KG1 (cell line): ENCODE measurements at places on chromosomes 4 and X.

DNA sequence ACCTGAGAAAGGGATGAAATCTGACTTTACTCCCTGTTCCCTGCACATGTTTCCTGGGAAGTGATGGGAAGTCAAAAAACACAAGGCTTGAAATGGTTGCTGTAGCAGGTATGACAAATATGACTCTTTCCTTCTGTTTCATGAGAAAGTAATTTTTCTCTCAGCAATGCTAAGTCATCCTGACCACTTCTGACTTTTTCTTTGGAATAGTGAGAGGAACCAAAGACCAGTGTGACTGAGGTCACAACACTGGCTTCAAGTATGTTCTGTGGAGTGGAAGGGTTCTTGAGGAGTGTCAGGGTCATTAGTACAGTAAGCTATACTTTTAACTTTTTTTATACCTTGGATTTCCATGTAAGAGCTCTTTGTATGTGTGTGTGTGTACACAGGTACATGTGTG, 225.3 kb downstream of the PPP3CA start:
- DNase-seq, result no peak

- no peak for DNase-seq
Observed at GRCh38 chrX:119981286-119982070, 37.9 kb upstream of the NKAP start.

DNA sequence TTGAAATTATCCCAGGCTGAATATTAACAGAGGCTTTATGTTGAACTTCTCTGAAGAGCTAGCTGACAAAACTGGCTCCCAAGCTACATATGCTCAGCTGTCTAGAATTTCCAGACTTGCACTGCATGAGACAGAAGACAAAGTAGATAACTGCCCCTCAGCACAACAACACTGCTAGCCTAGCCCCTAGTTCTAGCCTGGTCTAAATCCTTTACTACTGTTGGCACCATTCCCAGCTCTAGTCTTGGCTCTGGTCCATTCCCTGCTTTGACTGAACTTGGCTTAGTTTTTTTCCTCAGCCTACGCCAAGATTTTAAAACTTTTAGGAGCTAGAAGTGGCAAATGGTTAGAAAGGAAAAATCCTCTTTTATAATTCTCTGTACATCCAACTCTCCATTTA, 7.6 kb upstream of the OPHN1 start:
- DNase-seq, result no peak

DNA sequence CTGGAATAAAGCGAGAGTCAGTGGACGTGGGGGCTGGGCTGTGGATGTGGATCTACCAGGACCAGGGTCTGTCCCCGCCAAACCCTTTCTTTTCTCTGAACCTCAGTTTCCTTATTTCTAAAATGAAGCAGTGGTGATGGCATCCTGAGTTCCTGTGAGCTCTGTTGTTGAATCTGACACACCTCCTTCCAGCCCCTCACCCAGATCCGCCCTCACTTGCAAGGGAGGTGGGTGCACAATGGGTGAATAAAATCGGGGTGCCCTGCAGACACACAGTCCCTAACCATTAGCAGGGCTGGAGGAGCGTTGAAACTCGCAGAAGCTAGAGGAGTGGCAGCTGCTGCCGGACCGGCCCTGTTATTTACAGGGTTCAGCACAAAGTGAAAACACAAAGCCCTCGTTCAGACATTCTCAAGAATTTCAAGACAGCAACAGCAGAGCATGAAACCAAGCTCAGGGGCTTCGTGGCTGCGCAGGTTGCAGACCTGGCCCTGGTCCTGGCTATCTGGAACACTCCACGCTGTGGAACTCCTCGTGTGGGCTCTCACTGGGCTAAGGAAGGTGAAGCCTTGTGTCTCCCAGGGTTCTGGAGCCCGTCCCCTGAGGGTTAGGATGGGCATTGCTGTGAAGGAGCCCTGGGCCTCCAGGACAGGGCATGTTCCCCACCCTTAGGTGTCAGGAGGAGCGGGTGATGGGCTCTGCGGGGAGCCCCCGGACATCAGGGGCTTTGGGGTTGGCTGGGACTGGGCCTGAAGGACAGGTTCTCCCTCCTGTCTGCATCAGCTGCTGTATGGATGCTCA, 42.9 kb downstream of the PSAPL1 start:
- DNase-seq, result no peak

DNA sequence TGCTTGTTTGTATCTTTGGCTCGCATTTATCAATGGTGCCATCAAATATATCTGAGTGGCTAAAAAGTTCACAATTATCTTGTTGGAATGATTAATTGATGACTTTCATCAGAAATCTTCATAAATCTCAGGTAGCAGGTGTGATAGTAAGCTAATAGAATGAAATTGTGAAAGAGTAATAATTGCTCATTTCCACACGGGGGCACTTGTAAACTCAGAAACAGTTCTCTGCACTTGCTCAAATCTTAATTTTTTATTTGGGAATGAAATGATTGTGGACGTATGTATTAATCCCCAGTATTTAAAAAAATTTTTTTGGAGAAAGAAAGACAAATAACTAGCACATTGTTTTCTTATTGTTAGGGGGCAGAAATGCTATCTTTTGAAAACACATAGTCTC, 132.8 kb downstream of the DTHD1 start:
- no peak for DNase-seq

- DNase-seq, result no peak
Observed at GRCh38 chr4:3135155-3136011, 60.9 kb downstream of the HTT start.

GRCh38 chrX:70498129-70498528, 53.5 kb downstream of the DLG3 start:
- no peak for DNase-seq

- no peak for DNase-seq
Observed at GRCh38 chrX:11792461-11793421, 34.7 kb downstream of the MSL3 start.

DNA sequence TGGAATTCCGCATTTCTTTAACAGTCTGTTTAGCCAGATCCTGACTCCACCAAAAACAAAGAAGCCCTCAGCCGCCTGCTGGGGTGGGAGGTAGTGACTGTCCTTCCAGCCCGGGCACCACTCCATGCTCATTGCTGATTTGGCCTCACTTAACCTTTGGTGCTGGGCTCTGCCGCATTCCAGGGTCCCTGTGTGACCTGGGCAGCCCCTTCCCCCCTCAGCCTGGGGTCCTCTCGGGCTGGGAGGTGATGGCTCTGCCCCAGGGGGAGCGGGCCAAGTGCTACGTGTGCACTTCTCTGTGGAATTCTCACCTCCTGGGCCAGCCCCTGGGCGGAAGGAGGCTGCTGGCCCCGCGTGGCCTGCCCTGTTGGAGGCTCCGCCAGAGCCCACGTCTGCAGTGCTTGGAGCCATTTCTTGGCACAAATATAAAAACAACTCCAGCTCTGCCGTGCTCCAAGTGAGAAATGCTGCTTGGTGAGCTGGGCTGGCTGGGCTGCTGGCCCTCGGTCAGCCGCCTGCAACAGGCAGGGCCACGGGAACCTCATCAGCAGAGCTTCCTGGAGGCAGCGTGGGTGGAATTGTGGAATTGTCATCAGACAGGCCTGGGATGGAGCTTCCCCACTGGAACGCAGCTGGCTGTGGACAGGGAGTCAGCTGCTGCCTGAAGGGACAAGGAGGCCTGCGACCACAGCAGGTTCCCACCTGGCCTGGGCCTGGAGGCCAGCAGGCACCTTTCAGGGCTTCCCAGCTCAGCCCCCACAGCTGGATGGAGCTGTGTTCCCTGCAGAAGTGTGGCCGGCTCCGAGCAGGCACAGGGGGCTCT, 66.0 kb downstream of the TRMT44 start:
- no peak for DNase-seq

- DNase-seq, result no peak
Observed at GRCh38 chr4:3827616-3828492, 61.7 kb downstream of the ADRA2C start.

GRCh38 chr4:137663251-137664045, 131.2 kb upstream of the PCDH18 start:
- no peak for DNase-seq

DNA sequence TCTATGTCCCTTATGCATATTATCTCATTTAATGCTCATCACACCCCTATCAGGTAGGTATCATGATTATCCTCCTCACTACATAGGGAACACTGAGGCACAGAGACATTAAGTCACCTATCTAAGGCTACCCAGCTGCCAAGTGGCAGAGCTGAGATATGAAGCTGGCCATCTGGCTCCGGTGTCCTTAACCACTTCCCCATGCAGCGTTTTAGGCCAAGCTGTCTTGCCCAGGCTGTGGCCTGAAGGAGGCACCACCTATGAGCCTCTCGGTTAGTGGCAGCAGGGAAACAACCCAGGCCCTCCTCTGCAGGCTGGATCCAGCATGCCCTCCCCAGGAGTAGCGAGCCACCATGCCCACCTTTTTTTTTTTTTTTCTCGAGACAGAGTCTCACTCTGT, 16.3 kb downstream of the PJA1 start:
- DNase-seq, result no peak

- peak; percentile 2 for DNase-seq
Observed at GRCh38 chrX:53445977-53446376, 11.8 kb upstream of the HSD17B10 start.

DNA sequence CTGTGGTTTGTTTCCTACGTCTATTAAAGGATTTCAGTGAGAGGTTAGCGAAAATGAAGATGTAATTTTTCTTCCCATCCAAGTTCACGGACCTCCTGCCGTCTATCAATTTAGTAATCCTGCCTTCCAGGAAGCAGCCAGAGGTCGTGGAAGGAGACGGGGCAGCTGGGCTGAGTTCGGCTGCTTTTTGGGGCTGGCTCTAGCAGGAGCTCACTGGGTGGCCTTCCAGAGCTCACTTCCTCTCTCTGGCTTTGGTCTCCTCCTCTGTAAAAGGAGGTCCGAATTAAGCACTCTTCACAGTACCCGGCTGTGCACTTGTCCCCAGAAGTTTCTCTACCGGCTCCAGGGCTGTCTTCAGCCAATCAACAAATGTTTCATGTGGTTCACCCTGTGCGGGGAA, 295.4 kb downstream of the BCOR start:
- DNase-seq, result no peak

DNA sequence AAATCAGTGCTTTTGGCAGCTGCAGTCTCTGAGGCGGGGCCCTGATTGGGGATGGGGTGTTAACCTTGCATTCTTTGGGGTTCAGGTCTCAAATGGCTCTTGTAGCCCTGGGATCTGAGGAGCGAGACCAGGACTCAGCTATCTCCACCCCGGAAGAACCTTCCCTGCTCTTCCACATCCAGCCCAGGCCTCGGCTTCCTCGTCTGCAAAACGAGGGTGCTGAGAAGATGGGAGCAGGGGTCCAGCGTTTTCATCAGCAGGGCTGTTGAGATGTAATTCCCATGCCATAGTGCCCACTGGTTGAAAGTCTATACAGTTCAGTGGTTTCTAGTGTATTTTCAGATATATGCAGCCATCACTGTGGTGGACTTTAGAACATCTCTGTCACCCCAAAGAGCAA, 34.6 kb upstream of the WFS1 start:
- DNase-seq, result no peak

- no peak for DNase-seq
Observed at GRCh38 chr4:177220376-177220775, 89.3 kb upstream of the NEIL3 start.

DNA sequence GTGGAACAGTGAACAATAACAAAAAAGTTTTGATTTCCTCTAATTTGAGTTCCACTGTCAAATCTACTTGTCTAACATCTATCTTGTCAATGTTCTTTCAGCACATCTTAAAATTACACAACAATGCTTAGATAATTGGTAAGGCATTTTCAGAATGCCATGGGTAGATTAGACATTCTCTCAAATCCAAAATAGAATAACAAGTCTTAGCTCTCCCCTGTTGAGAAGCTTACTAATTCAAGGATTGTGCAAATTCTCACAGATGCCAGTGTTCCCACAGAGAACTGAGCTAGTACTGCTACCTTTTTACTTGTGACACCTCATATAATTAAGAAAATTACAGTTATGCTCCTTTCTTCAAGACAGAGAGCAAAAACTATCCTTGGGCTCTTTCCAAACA, 2442.0 kb downstream of the PCDH7 start:
- no peak for DNase-seq

DNA sequence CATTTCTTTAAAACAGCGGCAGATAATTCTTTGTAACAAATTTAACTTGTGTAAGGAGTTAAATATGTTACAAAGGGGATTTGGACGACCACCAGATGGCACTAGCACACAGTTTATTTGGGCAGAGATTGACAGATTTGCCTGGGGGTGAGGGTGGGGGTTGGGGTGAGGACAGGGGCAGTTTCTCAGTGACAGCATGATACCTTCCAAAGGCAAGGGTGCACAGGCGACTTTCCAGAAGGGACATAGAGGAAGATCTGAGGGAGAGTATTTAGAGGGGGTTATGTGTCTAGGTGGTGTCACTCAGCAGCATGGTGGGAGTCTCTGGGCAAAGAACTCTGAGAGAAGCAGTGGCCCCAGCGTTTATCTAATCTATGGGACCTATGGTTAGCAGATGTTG, 9.6 kb upstream of the TMA16 start:
- DNase-seq, result peak; percentile 3

GRCh38 chr4:8224267-8224974, 25.3 kb downstream of the SH3TC1 start:
- DNase-seq, result no peak

GRCh38 chrX:46386511-46386910, 158.7 kb downstream of the ZNF674 start:
- no peak for DNase-seq

- DNase-seq, result peak; percentile 6
Observed at GRCh38 chrX:57929373-57929772, 19.1 kb upstream of the ZXDA start.

GRCh38 chr4:6516762-6517161, 44.3 kb upstream of the PPP2R2C start:
- no peak for DNase-seq

- no peak for DNase-seq
Observed at GRCh38 chrX:48604701-48605100, 7.4 kb downstream of the WDR13 start.

DNA sequence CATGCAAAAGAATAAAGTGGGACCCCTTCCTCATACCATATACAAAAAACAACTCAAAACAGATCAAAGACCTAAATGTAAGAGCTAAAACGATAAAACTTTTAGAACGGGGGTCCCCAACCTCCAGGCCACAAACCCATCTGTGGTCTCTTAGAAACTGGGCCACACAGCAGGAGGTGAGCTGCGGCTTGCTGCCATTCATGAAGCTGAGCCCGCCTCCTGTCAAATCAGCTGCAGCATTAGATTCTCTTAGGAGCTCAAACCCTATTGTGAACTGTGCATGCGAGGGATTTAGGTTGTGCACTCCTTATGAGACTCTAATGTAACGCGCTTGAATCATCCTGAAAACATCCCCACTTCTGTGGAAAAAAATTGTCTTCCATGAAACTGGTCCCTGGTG, 7.0 kb upstream of the GATA1 start:
- DNase-seq, result no peak

DNA sequence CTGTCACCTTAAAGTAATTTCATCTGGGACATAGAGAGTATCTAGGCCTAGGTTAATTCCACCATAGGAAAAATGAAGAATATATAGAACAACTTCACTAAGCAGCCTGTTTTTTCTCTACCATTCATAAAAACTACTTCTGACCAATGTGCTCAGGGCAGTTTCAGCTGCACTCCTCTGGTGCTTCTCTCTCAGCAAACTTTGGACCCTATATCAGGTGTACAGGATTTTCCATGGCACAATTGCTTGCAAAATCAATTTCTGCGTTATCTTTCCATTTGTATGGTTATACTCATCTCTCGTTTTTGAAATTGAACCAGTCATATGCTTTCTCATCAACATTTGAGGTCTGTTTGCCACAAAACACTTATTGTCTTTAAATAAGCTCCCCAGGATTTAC, 52.1 kb upstream of the FMR1 start:
- no peak for DNase-seq

- no peak for DNase-seq
Observed at GRCh38 chr4:151675411-151675971, 85.3 kb downstream of the GATB start.
